ENCODE measurements at places on chromosomes 3 and 15.

GRCh38 chr3:27653803-27654558 is 68.1 kb downstream of the EOMES start:
- ATAC-seq = no peak

DNA sequence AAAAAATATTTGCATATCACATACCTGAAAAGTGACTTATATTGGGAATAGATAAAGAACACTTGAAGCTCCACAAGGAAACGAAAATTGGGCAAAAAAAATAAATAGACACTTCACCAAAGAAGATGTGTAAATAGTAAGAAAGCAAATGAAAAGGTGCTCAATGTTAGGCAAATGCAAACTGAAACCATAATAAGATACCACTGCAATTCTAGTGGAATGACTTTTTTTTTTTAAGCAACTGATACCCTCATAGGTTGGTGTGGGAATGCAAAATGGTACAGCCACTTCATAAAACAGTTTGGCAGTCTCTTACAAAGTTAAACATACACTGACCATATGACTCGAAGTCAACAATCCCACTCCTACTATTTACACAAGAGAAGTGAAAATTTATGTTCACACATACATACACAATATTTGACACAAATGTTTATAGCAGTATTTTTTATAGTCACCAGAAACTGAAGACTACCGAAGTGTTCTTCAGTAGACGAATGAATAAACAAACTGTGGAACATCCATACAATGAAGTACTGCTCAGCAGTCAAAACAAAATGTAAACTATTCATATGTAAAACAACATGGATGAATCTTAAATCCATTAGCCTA is 176.3 kb downstream of the ZMAT3 start:
- no peak for ATAC-seq

DNA sequence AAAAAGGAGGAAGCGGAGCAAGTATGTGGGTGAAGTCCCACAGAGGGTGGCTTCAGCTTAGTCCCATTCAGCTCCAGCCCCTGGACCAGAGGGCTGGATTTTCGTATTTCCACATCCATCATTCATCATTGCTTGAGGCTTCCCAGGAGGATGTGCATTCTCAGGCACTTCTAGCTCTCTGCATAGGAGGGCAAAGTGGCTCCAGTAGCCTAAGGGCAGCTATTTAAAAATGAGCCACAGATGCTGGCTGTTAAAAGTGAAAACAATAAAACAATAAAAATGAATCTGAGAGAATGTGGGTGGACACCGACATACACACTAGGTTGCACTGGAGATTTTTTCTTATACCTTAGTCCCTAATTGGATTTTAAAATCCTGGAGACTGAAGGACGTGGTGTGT is 629.2 kb upstream of the ZNF385D start:
- ATAC-seq = no peak

DNA sequence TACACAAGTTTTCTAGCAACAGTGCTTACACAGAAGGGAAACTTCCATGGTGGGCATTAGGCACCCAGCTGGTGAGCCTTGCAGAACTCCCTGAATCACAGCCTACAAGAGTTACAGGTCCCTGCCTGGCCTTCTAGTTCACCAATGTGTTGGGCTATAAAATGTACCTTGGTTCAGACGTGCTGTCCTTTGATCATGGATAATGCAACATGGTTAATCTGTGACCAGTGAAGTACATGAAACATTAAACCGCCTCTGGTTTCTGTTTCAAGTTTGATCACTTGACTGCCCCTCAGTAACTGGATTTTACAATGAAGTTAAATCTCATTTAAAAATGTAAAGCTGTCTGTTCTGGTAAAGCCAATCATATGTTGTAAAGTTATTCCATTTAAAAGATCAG is 51.8 kb downstream of the FMN1 start:
- no peak for ATAC-seq

DNA sequence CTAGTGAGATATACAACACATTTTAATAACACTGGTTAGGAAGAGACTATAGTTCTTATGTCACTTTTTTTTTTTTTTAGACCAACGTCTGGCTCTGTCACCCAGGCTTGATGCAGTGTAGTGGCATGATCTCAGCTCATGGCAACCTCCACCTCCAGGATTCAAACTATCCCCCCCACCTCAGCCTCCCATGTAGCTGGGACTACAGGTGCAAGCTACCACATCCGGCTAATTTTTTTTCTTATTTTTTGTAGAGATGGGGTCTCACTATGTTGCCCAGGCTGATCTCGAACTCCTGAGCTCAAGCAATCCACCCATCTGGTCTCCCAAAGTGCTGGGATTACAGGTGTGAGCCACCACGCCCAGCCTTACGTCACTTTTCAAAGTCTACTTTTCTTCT is 100.8 kb downstream of the FOXP1 start:
- no peak for ATAC-seq

GRCh38 chr3:150216041-150216811 is 191.9 kb upstream of the TSC22D2 start:
- ATAC-seq = no peak

DNA sequence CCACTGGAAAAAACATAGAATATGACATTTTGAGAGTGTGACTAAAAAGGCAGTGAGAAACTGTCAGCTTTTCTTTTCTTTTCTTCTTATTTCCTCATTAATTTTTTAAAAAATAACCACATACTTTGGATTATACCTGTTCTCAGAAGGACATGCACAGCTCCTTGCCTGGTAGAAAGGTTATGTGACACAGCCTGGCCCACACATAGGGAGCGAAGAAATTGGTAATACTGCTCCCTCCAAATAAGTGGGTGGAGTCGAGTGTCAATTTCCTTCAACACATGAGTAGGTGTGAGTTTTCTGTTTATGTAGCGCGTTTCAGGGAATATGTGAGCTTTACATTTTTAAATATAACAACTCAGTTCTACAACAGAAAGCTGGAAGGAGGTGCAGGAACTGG is 28.9 kb upstream of the RAD18 start:
- no peak for ATAC-seq
